ENCODE measurements at places on chromosomes 11 and 22. TPM values are rescaled to one million over a fixed set of nuclear protein-coding genes. Genes with fewer than 3 reads are reported as not detected.

The SAA4 gene
- not detected for total RNA-seq

The POU2AF2 gene
- total RNA-seq: not detected

The MS4A4A gene
- 3.0 TPM for total RNA-seq

The TESMIN gene
- 1.4 TPM for total RNA-seq

The PGA3 gene
- total RNA-seq: 0.21 TPM

The MRPL16 gene
- 21.8 TPM for total RNA-seq

The MS4A12 gene
- not detected for total RNA-seq

The MOGAT2 gene
- not detected for total RNA-seq

The CNIH2 gene
- 1.0 TPM for total RNA-seq

The SCARF2 gene
- total RNA-seq: 1.6 TPM

The CWC15 gene
- 89.5 TPM for total RNA-seq

The CD248 gene
- 1.5 TPM for total RNA-seq

The CYP2D6 gene
- total RNA-seq: 0.84 TPM

The CBLIF gene
- not detected for total RNA-seq

The ACTN3 gene
- not detected for total RNA-seq
